Renal cortex interstitium (tissue), 15 donors: ENCODE measurements at places on chromosomes 11 and 22.

GRCh38 chr11:116792144-116792868 is 627 bp upstream of the APOA5 start:
- no peak for DNase-seq

GRCh38 chr11:107179829-107180228 is 161.6 kb upstream of the GUCY1A2 start:
- no peak for DNase-seq

DNA sequence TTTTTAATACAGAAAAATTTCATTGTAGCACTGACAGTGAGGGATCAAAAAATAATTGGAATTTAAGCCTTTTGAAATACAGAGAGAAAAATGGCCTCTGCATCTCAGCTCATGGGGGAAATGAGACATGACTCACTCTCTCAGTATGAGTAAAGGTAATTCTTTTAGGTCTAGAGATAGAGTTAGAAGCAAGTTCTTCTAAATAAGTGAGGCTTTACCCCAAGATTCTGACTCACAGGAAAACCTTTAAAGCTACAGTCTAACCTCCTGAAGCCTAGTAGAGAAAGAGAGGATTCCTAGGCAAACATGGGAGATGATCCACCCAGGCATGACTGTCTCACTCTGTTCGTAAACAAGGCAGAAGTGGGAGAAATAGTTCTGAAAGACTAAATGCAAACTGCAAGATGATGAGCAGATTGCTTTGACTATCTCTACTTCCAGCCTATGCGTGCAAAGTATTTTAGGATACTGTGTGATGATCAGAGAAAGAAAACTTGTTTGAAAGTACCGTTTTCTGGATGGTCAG is 1003.3 kb upstream of the CCDC90B start:
- DNase-seq = no peak

GRCh38 chr22:32717337-32718240 is 83.9 kb upstream of the TIMP3 start:
- no peak for DNase-seq

GRCh38 chr11:26244207-26244606 is 87.7 kb upstream of the ANO3 start:
- no peak for DNase-seq

GRCh38 chr11:79336797-79337517 is 103.9 kb downstream of the TENM4 start:
- no peak for DNase-seq

DNA sequence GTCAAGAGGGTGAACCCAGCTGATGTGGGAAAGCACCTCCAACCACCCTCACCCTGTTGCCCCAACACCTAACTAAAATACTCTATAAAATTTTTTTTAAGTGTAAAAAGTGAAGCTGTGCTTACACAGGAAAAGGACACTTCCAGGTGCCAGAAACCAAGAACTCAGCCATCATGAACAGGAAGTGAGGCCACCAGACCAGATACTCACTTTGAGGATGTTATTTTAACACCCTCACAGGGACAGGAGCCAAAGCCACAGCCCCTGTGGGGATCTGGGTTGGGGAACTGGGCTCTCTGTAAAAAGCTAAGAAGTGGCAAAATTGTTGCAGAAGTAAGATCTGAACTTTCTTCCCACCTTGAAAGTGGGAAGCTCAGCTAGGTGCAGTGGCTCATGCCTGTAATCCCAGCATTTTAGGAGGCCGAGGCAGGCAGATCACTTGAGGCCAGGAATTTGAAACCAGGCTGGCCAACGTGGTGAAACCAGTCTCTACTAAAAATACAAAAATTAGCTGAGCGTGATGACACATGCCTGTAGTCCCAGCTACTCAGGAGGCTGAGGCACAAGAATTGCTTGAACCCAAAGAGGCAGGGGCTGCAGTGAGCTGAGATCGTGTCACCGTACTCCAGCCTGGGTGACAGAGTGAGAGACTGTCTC is 3.8 kb downstream of the RSPH14 start:
- DNase-seq = no peak

DNA sequence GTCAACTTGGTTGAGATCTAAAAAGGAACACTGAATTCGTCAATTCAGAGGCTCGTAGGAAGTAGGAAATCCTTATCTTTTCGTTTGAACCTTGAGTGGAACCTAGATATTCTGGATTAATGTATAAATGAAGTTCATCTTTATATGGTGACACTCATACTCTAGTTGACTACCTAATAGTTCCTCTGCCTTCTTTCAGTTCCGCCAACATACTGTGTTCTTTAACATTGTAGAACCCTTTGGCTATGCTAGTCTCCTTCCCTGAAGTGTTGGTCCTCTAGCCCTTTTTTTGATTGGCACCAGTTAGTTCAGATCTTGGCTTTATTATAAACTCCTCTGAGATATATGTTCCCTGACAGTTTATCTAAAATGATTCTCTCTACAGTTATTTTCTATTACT is 1.5 kb downstream of the ATM start:
- no peak for DNase-seq

- DNase-seq = no peak
These were observed 204.6 kb downstream of the BARX2 start for GRCh38 chr11:129580278-129580677.

DNA sequence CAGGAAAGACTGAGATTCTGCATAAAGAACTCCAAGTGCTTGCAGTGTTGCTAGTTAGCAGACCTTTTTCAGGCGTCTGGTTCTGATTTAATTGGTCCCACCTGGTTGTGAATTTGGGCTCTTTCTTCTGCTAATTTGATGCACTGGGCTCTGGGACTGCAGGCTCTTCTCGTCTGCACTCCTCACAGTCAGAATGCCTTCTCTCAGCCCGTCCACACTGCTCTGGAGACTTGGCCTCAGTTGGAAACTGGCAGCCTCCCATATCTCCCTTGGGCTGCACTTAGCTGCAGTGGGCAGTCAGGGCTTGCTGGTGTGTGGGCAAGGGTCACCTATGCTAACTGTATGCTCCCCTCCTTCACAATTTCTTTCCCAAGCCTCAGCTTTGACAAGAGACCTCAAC is 1.5 kb downstream of the TRIM6 start:
- DNase-seq = no peak

- no peak for DNase-seq
These were observed 151.6 kb upstream of the E2F8 start for GRCh38 chr11:19392321-19392720.

GRCh38 chr11:64035576-64035975 is at the start of gene FLRT1:
TSS of gene FLRT1 (plus strand) at chr11:64035931. CDS start at chr11:64116268, 80,337 bp downstream.
- no peak for DNase-seq

DNA sequence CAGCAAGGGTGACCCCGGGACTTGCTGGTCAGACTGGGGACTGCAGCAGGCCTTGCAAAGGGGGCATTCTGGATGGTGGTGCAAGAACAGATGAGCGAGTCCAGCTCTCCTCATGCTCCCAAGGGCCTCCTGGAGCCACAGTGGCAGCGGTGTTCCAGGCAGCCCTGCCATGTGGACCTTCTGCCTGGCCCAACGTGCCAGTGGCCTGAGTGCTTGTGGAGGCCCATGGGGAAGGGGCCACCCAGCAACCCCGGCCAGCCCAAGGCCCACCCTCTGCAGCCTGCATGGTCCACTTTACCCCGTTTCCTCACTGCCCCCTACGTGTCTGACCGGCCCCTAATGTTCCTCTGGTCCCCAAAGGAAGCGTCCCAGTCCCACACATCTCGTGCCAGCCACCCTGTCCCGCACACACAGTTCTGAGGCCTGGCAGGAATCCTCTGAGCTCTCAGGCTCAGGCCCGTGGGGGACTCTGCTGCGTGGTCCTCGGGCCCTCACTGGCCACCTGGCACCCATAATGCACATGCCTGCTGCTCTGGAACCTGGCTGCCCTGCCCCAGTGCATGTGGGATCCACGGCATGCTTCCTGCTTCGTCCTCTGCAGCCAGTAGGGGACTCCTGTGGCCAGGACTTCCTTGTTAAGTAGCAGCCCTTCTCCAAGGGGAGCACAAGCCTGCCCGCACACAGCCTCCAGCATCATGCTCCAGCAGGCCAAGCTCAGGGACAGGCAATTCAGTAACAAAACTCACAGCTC is 85.5 kb downstream of the DGCR2 start:
- DNase-seq = no peak

GRCh38 chr11:103662880-103663279 is 373.6 kb upstream of the DDI1 start:
- DNase-seq = no peak

- DNase-seq = no peak
These were observed 115.3 kb upstream of the SESN3 start for GRCh38 chr11:95346265-95346664.

DNA sequence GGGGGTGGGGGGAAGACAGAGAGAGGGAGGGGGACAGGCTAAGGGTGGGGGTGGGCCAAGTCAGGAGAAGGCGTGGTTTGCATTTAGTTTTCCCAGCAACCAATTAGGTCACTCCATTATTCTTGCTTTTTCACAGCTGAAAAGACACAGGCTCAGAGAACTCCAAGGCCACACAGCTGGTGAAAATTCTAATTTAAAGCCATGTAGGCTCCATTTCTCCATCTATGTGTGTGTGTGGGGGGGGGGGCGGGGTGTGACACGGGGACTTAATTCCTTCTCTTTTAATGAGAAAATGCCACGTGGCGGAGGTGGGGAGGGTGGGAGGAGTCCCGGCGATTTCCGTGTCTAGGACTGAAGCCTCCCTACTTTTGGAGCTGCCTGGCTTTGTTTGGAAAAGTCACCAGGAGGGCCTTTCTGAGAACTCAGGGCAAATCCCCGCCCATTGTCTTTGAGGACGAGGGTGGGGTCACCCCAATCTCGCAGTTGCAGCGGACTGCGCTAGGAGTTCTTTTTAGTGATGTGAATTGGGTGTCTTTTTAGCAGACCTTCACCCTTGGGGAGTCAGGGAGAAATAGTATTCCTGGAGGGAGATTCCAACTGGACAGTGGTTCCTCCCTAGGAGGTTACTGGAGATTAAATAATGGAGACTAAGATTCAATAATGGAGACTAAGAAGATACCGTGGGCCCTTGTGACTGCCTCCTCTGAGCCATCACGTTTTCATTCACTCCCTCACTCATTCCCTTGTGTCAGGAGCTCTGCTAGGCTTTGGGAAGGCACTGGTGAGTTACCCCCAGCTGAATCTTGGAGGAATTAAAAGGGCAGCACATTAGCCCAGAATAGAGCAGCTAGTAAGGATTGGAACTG is 36.4 kb upstream of the PTPRJ start:
- DNase-seq = no peak

GRCh38 chr22:43910178-43910695 is 13.4 kb upstream of the PNPLA3 start:
- no peak for DNase-seq

DNA sequence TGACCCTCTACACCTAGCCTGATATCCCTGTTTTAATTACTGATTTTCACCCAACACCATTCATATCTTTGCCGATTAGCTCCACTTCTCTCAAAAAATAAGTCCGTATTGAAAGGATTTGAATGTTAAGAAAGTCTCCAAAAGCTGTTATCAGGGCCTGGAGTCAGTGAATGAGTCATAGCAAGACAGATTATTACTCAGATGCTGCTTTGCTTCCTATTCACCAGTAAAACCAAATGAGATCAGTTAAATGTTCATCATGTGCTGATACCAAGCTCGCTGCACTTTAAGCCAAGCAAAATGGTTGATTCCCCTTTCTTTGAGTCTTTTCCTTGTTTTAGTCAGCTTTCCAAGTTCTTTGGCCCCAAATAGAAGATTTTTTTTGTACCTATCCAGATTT is 228.4 kb downstream of the FAT3 start:
- no peak for DNase-seq

DNA sequence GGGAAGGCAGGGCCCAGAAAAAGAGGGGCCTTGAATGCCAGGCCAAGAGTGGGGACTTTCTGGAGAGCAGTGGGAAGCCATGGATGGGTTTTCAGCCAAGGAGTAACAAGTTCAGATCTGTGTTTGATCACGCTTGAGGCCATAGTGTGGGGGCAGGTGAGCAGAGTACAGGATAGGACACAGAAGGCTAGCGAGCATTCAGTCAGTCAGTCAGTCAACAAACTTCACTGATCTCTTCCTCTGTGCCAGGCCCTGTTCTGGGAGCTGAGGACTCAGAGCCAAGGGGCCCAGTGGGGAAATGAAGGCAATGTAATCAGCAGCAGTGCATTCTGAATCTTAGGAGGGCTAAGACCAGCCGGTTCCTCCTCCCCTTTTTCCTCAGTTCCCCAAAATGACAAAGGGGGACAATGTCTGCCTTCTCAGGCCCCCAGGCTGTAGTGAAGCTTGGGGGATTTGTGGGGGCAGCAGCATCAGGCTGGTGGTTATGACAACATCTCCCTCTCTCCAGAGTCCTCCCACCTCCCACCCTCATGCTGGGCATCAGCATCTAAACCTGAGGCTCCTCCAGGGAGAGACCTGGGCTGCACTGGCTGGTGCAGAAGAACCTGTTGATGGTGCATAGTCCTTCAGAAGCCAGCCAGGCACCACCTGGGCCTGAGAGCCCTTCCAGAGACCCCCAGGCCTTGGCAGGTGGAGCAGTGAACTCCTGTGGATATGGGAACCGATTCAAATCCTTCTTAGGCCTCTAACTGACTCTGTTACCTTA is 42.9 kb upstream of the TPBGL start:
- DNase-seq = no peak

DNA sequence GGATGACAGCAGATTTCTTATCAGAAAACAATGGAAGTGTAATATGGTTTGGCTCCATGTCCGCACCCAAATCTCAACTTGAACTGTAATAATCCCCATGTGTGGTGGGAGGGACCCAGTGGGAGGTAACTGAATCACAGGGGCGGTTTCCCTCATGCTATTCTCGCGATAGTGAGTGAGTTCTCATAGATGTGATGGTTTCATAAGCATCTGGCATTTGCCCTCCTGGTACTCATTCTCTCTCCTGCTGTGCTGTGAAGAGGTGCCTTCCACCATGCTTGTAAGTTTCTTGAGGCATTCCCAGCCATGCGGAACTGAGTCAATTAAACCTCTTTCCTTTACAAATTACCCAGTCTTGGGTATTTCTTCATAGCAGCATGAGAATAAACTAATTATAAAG is 81.0 kb upstream of the SCUBE2 start:
- DNase-seq = no peak

DNA sequence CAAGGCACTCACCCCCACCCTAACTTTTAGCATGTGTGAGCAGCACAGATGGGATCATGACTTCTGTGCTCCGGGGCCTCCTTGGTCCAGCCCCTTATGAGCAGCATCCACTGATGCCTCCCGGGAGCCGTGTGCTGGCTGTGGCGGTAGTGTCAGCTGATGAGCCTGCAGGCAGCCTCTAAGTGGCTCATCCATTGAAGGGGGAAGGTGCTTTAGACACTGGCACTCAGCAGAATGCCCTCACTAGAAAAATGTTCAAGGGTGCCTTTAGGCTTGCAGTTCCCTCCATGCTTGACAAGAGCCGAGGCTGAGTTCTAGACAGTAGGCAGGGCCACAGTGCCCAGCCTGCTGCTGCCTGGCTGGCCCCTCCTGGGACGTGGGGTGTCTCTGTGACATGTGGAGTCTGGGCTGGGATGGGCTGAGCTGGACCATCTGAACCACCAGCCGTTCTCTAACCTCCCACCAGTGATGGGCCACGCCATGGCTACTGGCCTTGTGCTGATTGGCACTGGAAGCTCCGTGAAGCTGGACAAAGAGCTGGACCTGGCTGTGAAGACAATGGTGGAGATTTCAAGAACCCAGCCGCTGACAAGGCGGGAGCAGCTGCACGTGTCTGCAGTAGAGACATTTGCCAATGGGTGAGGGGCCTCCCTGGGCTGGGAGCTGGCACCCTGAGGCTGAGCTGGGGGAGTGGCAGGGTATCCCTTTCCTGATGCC is 5.8 kb downstream of the TTC38 start:
- no peak for DNase-seq

- no peak for DNase-seq
These were observed 192.8 kb downstream of the ETS1 start for GRCh38 chr11:128394431-128395089.

- DNase-seq = no peak
These were observed 627.0 kb downstream of the KCNA4 start for GRCh38 chr11:29389793-29390192.
